Effector memory CD8-positive, alpha-beta T cell (primary cell): ENCODE measurements at places on chromosomes 7 and 10.

DNA sequence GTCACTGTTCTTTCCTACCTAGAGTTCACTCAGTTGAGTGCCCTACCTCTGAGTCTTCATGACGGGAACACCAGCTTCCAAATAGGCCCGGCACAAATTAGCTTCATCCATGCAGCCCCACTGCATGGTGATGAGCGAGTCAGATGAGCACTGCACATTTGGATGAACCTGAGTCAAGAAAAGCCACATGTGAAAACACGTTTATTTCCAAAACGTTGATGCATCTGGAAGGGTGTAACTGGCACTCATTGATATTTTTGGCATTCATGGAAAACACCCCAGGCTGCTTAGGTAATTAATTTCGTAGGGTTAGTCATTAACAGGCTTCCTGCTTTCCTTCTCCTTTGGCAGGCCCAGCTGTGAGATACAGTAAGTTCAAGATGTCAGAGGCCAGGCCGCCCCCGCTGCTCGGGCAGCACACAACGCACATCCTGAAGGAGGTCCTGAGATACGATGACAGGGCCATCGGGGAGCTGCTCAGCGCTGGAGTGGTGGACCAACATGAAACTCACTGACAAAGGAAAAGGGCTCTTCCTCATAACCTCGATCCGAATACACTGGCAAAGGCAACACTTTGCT, 725.2 kb downstream of the SUGCT start:
- no peak for DNase-seq

DNA sequence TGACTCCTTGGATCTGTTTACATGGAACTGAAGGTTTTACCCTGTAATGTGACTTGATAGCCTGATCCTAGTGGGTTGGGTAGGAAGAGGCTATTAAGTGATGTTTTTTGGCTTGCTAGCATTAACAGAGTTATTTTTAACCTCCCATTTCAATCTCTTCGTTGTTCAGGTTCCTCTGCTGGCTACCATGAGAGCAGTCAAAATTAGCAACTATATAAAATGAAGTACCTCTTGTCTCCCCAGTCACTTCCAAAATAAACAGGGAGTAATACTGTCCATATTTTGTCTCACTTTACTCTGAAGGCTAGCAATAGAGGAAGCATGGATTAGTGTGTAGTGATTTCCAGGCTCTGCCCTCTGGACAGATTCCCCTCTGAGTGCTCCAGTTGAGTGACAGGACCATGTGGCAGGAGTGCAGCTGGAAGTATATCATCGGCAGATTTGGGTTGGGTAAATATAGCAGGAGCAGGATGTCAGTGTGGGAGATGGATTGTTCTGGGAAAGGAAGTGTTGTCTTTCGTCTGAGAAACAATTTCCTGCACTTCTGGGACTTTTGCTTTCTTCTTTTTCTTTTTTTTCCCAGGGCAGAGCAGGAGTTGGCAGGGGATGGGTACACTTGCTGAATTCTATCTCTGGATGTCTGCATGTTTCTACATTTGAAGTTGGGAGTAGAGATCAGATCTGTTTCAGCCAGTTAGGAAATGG, 35.2 kb downstream of the GBF1 start:
- DNase-seq, result no peak

DNA sequence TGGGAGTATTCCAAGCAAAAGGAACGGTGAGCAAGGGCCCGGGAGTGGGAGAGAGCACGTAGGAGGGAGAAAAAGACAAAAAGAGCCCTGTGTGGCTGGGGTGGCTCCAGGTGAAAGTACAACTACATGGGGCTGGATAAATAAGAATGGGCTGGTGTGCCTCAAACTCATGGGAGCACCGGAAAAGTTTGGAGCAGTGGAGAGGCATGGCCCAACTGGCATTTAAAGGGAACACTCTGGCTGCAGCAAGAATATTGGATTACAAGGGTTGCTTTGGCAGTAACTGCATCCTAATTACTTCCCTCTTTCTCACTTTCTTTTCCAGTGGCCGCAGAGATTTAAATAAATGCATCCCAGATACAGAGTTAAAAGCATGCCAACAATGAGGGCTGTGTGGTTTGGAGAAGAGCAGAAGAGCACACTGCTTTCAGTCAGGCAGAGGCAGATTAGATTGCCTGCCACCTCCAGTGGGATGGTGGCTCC, 39.1 kb upstream of the HERPUD2 start:
- DNase-seq, result no peak

- no peak for DNase-seq
Measured at GRCh38 chr10:30694518-30695228, 65.1 kb upstream of the LYZL2 start.

DNA sequence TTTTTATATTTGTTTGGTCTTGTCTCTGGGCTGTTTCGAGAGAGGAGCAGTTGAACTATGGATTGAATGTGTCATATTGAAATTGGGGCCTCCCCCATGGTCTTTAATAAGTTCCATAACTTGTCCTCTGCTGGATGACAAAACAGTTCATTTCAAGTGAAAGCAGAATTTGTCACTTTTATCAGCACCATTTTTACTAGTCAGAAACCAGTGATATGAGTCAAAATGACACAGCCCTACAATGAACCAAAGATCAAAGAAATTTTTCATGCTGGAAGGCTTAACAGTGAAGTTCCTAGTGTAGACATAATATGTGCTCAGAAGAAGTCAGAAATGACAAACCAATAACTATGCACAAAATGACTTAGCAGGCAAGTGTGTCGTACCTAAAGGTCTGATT, 133.6 kb upstream of the VWC2 start:
- DNase-seq, result no peak

- DNase-seq, result no peak
Measured at GRCh38 chr7:22447762-22448161, 52.2 kb downstream of the STEAP1B start.

GRCh38 chr10:90960355-90960814, 39.5 kb upstream of the ANKRD1 start:
- DNase-seq, result no peak

GRCh38 chr10:43671659-43672531, 23.2 kb upstream of the ZNF32 start:
- DNase-seq, result peak; percentile 58

GRCh38 chr7:2663121-2663886, 24.7 kb upstream of the AMZ1 start:
- DNase-seq, result no peak

DNA sequence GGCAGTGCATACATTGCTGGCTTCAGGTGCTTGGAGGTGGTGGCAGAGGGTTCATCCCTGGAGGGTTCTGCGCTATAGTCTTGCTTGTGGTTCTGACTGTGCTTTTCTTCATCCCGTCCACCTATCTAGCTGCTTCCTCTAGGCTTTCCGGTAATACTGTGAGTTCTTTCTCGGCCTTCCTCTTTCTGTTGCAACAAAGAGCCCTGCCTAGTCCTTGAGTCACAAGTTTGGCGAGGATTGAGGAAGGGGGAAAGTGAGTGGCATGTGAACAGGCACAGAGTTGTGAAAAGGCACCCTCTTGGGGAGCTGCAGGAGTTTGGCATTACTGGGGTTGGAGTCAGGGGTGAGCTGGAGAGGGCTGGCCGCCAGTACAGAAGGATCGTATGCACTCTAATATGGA, 123.0 kb downstream of the SH2D4B start:
- DNase-seq, result no peak

DNA sequence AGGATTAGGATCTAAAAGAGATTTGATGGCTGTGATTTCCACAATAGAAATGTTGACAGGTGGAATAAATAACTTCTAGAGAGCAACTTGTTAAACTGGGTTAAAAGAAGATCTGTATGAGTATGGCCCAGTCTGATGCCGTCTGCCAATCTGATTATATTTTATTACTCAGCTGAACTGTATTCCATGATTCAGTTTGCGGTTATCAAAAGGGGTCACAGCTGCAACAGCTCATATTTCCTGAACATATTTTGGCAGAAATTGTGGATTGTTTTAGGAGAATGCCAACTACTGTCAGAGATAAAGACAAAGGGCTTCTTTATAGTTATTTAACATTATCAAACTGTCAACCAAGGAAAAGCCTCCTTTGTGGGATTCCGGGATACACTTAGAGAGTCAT, 244.8 kb upstream of the MINDY3 start:
- no peak for DNase-seq

- DNase-seq, result no peak
Measured at GRCh38 chr7:137787301-137787976, 59.3 kb downstream of the DGKI start.

DNA sequence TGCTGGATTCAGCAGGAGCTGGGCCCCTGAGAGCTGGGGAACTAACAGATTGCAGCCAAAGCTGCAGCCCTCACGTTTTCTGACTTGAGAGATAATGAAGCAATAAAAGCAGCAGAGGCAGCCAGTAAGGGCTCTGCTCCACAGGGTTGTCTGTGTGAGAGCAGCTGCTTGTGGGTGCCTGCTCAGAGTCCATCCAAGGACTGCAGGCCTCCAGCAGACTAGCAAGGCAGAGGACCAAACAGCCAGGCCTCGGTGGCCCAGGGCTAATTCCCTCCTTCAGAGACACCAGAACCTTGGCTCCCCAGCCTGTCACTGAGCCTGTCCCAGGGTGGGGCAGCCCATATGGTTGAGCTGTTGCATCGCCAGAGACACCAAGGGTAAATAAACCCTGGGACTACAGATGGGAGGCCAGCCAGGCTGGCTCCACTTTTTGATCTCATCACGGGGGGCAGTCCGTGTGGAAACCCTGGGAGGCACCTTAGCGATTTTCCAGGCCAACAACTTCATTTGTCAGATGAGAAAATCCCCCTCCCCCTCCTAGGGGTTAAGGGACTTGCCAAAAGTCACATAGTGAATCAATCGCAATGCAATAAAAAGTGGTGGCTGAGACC, 229.2 kb downstream of the WDR11 start:
- DNase-seq, result no peak

- DNase-seq, result no peak
Measured at GRCh38 chr7:156519070-156519469, 121.5 kb upstream of the RNF32 start.

DNA sequence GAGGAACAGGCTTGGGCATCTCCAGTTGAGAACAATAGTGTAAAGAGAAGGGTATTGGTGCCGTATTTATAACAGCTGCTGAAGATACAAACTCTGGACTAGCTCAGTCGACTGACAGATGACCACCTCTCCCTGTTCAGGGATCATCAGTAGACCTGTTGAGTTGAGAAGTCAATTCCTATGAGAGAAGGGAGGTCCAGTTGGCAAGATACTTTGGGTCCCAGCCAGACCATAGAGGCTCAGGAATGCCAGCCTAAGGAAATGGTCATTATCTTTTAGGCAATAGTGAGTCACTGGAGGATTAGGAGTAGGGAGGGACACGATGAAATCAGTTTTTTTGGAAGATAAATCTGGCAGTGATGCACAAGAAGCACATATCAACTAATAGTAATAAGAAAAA, 202.9 kb downstream of the TRIL start:
- no peak for DNase-seq

DNA sequence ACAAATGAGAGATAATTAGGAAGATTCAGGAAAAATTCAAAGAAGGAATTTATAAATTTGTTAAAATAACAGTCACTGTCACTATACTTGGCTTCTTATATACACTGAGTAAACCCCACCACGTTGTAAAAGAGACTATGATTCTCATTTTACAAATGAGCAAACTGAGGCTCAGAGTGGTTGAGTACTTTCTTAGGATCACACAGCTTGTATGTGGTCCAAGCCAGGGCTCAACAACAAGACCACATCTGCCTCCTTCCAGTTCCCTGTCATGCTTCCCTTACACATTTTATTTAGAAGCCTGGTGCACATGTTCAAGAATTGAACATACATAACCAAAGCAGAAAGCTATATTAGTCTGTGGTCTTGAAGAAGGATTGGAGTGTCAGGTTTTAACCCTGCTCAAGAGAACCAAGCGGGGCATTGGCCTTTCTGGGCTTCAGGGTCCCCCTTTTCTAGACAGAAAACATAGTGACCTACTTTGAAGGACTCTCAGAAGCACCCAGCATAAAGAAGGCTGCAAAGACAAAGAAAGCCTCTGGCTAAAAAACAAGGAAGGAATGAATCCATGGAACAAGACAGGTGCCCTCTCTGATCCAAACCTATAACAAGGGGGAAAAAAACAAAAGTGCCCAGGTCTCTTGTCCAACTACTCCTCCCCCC, 846 bp downstream of the MRLN start:
- no peak for DNase-seq

- no peak for DNase-seq
Measured at GRCh38 chr7:148622887-148623585, 32.5 kb downstream of the C7orf33 start.

DNA sequence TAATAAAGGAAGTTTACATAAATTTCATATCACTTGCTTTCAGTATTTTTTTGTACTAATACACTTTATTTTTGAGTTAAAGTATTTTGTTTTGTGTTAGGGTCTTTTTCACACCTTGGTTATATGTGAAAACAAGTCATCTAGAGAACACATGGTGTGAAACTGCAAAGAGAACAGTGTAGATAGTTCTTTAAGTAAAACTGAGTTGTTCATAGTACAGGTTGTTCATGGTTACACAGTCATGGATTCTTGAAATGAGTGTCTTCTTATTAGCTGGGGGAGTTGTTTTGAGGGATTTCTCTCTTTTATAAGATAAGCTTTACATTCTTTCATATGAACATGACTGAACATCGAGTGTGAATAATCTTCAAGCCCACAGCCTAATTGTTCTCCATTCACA, 244.2 kb downstream of the THSD7A start:
- DNase-seq, result no peak

GRCh38 chr7:115178835-115179234, 256.9 kb downstream of the MDFIC start:
- no peak for DNase-seq

DNA sequence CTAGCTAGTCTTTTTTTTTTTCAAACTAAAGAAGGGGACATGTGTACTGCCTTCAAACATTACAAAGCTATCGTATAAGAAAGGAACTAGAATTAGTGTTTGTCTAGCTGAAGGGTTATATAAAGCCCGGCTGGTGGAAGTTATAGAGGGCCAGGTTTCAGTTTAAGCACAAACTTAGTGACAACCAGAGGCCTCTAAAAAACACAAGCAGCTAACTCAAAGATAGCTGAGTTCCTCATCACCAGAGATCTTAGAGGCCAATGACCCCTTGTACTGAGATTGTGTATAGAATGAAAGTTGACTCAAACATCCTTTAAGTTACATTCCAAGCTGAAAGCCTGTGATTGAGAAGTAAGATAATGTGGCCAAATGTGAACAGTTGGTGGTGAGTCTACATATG, 28.1 kb upstream of the SGMS1 start:
- DNase-seq, result no peak

DNA sequence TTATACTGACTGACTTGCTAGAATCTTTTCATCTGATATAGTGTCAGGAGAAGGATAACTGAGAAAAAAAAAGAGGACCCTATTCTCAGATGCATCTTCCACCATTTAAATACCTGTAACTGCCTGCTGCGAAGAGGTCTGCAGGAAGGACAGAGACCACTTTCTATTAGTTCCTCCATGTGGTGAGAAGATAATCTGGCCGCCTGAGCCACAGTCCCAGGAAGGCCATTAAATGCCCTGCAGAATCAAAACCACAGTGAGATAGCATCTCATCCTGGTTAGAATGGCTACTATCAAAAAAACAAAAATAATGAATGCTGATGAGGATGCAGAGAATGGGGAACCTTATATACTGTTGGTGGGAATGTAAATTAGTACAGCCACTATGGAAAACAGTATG, 19.9 kb upstream of the IFIT1B start:
- no peak for DNase-seq

- DNase-seq, result no peak
Measured at GRCh38 chr10:129445436-129446182, 21.4 kb upstream of the MGMT start.
